ENCODE measurements at places on chromosomes 1 and 21.

DNA sequence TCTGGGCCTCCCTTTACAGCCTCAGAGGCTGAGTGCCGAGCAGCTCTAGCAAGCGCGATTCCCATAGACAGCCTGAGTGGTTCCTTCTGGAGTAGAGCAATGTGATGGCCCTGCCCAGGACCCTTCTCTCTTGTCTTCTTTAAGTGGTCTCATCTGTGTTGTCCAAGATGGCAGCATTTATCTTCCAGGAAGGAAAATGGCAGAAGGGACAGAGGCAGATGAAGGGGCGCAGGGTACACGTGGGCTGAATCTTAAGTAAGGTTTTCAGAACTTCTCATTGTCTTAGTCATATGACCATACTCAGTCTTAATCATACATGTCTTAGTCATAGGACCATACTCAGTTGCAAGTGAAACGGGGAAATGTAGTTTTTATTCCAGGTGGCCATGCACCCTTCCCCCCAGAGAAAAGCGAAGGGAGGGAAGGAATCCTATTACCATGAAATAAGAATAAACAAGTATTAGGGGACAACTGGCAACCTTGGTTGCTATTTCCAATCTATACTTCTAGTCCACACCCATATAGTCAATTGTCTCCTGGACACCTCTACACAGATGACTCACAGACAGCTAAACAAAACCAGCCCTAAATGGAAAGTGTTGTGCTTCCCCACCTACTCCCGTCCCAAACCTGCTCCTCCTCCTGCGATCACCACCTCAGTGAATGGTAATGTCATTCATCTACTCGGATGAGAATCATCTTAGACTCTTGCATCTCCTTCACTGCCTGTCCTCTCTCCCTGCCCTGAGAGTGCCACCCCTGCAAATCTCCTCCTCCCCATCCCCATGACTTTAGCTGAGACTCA, 13.3 kb downstream of the OVAAL start:
- peaks cover 67% of the 10 kb centered on the region for H3K27me3 ChIP-seq
- H3K4me3 ChIP-seq: no peak overlapping the region
- no peak for DNase-seq
- peaks cover 5% of the 10 kb centered on the region for H3K36me3 ChIP-seq

DNA sequence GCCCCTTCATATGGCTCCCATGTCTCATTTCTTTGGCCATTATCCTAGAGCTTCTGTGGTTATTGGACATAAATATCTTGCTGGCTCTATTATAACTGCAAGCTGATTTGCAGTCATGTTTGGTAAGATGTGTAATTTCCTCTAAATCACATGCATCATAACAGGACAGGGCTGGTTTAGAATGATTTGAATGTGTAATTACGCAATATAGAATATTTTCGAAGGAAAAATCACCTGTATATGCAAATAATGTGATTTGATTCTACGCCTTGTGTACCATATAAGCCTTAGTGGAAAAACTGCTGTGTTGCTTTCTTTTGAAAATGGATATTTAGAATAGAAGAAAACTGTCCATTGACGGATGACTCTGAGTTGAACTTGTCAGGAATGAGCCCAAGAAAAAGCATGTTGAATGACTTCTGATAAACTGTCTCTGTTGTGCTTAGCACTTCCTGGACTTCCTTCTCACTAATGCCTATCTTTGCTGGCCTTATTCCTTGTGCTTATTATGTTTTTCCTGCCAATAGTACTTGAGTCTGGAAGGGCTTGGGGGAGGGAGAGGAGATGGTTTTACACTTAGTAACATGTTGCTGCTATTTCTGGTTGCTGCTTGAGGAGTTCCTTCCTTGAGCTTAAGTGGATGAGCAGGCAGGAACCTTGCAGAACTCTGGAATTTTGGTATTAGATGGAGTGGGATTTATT, 6.5 kb downstream of the CACHD1 start:
- peaks cover 6% of the 10 kb centered on the region for H3K4me1 ChIP-seq
- no peak for DNase-seq
- no peak overlapping the region for H3K27ac ChIP-seq
- H3K4me3 ChIP-seq: no peak overlapping the region
- H3K36me3 ChIP-seq: peaks cover 6% of the 10 kb centered on the region
- H3K27me3 ChIP-seq: peaks cover 46% of the 10 kb centered on the region

GRCh38 chr1:37089750-37090149, 55.4 kb upstream of the GRIK3 start:
- H3K4me3 ChIP-seq: no peak overlapping the region
- no peak for DNase-seq
- no peaks in the 10 kb centered on the region for H3K36me3 ChIP-seq
- H3K4me1 ChIP-seq: no peaks in the 10 kb centered on the region
- H3K27ac ChIP-seq: no peak overlapping the region

GRCh38 chr1:111203681-111204200, 3.3 kb upstream of the DENND2D start:
- peaks cover 52% of the 10 kb centered on the region for H3K4me1 ChIP-seq
- peaks cover 2% of the 10 kb centered on the region for H3K36me3 ChIP-seq
- DNase-seq: peak; percentile 61

GRCh38 chr1:19945914-19946313, 22.5 kb upstream of the PLA2G2E start:
- H3K36me3 ChIP-seq: peaks cover 2% of the 10 kb centered on the region
- H3K4me1 ChIP-seq: no peaks in the 10 kb centered on the region
- H3K27ac ChIP-seq: no peak overlapping the region
- H3K27me3 ChIP-seq: peaks cover 37% of the 10 kb centered on the region
- no peak for DNase-seq

DNA sequence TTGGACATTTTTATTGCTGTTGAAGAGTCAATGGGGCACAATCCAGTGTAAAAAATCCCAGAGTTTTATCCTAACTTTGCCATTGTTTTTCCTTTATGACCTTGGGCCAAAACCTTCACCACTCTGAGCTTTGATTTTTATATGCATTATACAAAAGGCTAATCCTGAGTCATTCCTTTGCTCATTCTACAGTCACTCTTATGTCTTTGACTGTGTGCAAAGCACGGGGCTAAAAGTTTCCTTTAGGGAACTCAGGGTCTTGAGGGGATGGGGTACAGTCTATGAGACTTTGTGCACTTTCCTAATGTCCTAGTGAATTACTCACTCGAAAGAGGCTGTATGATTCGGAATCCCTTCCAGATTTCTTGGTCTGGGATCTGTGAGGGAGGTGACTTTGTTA, 543.2 kb upstream of the CAMK1G start:
- no peak overlapping the region for H3K4me3 ChIP-seq
- no peaks in the 10 kb centered on the region for H3K4me1 ChIP-seq
- H3K27ac ChIP-seq: no peak overlapping the region
- H3K27me3 ChIP-seq: peaks cover 23% of the 10 kb centered on the region

GRCh38 chr1:159084867-159085266, 8.3 kb upstream of the AIM2 start:
- H3K27ac ChIP-seq: no peak overlapping the region
- DNase-seq: no peak
- H3K4me1 ChIP-seq: peaks cover 14% of the 10 kb centered on the region
- H3K27me3 ChIP-seq: peaks cover 4% of the 10 kb centered on the region
- H3K36me3 ChIP-seq: no peaks in the 10 kb centered on the region

DNA sequence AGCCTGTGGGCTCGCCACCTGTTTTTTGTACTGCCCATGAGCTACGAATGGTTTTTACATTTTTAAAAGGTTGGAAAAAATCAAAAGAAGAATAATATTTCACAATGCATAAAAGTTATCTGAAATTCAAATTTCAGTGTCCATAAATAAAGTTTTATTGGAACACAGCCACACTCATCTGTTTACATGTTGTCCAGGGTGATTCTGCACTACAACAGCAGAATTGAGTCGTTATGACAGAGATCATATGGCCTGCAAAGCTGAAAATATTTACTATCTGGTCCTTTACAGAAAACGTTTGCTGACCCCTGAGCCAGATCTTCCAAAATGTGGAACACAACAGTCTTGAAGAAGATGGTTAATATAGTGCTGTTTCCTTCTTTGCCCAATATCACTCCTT, 89.4 kb downstream of the TM2D1 start:
- no peak for DNase-seq
- H3K27ac ChIP-seq: no peak overlapping the region
- peaks cover 2% of the 10 kb centered on the region for H3K4me1 ChIP-seq
- no peak overlapping the region for H3K4me3 ChIP-seq
- peaks cover 9% of the 10 kb centered on the region for H3K36me3 ChIP-seq
- peaks cover 17% of the 10 kb centered on the region for H3K27me3 ChIP-seq

DNA sequence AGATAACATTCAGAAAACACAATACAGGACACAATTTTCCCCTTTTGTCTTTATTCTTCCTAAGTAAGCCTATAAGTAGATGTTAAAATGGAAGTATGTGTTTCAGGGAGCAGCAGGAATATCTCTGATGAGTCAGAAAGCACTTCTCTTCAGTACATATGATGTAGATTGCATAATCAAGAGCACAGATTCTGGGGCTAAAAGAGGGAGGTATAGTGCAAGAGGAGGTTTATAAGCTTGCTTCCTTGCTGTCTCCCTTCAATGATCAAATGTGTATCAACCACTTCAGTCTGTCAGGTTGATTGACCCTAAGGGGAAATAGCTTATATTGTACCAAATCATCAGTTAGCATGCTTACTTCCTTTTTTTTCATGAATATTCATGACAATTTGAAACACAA, 822.8 kb downstream of the BRINP3 start:
- H3K4me3 ChIP-seq: no peak overlapping the region
- no peak for DNase-seq
- no peaks in the 10 kb centered on the region for H3K36me3 ChIP-seq
- H3K27me3 ChIP-seq: no peaks in the 10 kb centered on the region

Measured in T-helper 17 cell (primary cell).